ENCODE measurements at places on chromosomes 12 and 14.

DNA sequence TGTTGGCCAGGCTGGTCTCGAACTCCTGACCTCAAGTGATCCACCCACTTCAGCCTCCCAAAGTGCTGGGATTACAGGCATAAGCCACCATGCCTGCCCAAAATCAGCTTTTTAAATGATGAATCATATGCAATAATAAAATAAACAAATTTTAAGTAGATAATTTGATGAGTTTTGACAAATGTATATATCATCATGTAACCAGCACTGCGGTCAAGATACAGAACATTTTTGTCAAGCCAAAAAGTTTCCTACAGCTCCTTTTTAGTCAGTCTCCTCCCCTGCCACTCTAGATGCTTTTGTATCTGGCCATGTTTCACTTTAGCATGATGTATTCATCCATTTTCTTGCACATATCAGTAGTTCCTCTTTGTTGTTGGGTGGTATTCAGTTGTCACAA, 17.2 kb downstream of the FRMD6 start:
- DNase-seq = no peak

DNA sequence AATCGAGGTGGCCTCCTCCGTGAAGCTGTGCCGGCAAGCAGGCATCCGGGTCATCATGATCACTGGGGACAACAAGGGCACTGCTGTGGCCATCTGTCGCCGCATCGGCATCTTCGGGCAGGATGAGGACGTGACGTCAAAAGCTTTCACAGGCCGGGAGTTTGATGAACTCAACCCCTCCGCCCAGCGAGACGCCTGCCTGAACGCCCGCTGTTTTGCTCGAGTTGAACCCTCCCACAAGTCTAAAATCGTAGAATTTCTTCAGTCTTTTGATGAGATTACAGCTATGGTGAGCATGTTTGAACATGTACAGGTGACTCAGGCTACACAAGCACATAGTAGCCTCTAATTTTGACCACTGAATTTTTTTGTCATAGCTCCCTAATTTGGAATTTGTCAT, 59.7 kb downstream of the ATP2A2 start:
- DNase-seq = no peak

DNA sequence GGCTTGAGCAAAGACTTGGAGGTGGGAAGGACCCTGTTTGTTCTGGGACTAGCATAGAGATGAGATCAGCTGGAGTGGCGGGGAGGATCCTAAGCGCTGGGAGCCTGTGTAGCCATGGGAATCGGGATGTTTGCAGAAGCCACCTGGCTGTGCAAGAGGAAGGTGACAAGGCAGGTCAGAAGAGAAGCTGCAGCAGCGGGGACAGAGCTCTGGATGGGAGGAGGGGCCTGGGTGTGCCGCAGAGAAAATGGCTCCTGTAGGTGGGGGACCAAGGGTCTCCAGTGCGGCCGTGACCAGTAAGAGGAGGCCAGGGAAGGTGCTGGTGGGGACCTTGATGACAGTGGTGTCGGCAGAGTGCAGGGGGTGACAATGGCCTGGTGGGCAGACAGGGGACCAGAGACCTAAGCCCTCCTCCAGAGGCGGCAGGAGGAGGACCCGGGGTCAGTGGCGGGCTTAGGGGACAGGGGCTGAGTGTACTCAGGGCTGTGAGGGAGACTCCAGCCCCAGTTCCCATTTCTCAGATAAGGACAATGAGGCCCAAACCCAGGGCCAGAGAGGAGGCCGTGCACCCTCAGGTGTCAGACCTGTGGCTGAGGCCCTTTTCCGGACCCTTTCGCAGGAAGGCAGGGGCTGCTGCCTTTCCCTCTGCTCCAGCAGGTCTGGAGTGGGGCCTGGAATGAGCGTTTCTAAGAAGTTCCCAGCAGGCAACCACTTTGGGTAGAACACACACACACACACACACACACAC, 206.6 kb upstream of the RTL1 start:
- no peak for DNase-seq

DNA sequence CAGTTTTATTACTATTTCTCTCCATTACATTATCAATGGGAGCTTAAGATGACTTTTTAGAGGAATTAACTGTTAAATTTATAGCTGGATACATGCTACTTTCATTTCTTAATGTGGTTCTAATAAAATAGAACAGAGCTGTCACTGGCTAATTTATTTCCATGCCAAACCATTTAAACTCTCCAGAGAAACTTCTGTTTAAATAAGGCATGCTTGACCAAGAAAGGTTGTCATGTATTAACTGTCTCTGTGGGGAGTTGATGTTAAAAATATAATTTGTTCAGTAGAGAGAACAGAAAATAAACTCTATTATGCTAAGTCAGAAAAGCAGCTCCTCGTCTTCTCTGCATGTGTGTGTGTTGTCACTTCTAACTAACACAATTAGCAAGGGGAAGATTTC, 447.4 kb downstream of the SLC16A7 start:
- no peak for DNase-seq

- DNase-seq = no peak
Measured at GRCh38 chr14:67396381-67396970, 15.5 kb downstream of the PLEK2 start.

GRCh38 chr14:75422169-75422568, 5.7 kb upstream of the JDP2 start:
- DNase-seq = no peak

DNA sequence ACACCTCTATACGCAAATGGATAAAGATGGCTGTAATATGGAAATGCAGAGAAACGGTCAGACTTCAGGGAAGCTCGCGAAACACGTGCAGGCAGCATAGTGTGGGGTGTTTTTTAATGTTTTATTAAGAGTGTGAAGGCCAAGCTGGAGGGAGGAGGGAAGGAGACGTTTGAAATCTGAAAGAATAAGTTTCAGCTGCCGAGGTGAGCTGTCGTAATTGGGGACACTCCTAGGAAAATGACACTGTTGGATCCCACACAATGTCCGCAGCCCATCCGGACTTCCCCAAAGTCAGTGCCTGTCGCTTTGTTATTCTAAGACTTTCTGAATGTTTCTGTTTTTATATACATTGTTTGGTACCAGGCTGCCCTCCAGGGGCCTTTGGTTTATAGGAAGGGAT, 8.3 kb downstream of the FZD10 start:
- DNase-seq = no peak

DNA sequence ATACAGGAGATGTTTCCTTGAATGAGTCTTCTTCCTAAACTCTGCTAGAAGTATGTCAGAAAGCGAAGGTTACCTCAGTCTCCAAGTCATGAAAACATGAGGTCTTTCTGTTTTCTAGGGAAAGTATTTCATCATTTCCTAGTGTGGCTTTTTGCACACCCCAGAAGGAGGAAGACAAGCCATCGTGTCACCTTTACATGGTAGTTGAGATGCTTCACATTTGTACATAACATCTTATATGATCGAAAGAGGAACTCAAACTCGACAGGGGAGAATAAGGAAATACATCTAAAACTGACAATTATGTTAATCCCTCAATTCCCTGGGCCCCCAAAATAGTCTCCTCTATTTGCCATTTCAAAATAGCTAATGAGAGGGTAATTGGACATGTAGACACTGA, 214.1 kb upstream of the PLEKHG7 start:
- no peak for DNase-seq

GRCh38 chr14:89058697-89059096, 234.2 kb downstream of the TTC8 start:
- no peak for DNase-seq

DNA sequence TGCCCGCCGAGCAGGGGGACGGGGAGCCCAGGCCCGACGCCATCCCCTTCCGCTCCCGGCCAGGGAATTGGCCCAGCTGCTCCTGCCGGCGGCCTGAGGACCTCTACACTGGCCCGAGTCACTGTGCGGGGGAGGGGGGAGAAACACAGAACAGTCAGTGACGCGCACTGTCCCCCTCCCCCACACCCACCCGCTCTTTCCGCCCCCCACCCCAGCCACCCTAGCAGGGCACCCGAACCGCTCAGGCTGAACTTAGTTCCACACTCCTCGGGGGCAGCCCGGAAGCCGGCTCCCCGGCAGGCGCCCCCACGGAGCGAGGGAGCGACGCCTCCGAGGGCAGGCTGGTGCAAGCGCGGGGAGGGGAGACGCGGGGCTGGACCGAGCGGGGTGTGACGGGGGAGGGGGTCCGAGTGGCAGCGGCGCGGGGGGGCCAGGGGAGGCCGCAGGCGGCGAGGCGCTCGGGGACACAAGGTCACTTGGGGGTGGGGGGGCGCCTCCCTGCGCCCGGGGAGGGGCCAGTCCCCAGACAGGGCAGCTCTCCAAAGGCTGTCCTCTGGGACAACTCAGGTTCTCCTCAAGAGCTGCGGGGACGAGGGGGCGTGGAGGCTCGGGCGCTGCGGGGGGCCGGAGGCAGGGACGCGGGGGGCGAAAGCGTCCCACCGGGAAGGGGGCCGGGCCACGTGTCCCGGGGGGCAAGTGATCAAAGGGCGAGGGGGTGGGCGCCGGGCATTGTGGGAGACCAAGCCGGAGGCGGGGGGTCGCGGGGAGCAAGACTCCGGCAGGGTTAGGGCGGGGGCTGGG, 648 bp downstream of the CHD4 start:
- DNase-seq = no peak

- DNase-seq = no peak
Measured at GRCh38 chr12:53820514-53821306, 68.9 kb upstream of the CISTR start.

- no peak for DNase-seq
Measured at GRCh38 chr14:66421990-66422946, 63.9 kb upstream of the CCDC196 start.

Measured in stimulated activated CD4-positive, alpha-beta T cell treated with anti-CD3 and anti-CD28 coated beads, TNF-alpha, amount 100 ng/mL, for 4 hours (primary cell).